Sigmoid colon (tissue), 7 donors: ENCODE measurements at places on chromosomes 2 and 18.

GRCh38 chr2:113105047-113105785, 22.2 kb upstream of the IL1RN start:
- DNase-seq = no peak

DNA sequence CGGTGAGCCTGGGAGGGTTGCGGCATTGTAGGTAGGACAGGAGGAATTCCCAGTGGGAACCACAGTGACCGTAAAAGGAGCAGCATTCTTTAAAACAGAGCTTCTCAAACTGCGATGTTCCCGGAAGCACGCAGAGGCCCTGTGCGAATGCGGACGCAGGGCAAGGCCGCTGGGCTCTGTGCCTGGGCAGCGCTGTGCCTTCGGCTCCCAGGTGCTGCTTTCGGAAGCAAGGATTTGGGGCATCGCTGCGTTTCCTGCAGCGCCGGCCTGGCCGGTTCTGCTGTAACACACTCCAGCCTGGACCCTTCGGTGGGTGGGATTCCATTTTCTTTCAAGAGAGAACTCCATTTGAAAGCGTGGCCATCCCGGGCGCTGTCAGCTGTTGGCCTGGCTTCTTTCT, 118.6 kb downstream of the PTGR3 start:
- DNase-seq = no peak

- no peak for DNase-seq
Measured at GRCh38 chr2:189498205-189498604, 56.9 kb downstream of the WDR75 start.

- DNase-seq = no peak
Measured at GRCh38 chr2:72583376-72583775, 242.5 kb downstream of the EXOC6B start.

- no peak for DNase-seq
Measured at GRCh38 chr2:201906777-201907562, 100.6 kb downstream of the CDK15 start.
